ENCODE measurements at places on chromosomes 5 and 9.

GRCh38 chr5:128284236-128284635 is 200.7 kb downstream of the SLC12A2 start:
- H3K4me1 ChIP-seq, result no peaks in the 10 kb centered on the region
- DNase-seq, result no peak
- no peak overlapping the region for H3K4me3 ChIP-seq
- no peaks in the 10 kb centered on the region for H3K36me3 ChIP-seq

DNA sequence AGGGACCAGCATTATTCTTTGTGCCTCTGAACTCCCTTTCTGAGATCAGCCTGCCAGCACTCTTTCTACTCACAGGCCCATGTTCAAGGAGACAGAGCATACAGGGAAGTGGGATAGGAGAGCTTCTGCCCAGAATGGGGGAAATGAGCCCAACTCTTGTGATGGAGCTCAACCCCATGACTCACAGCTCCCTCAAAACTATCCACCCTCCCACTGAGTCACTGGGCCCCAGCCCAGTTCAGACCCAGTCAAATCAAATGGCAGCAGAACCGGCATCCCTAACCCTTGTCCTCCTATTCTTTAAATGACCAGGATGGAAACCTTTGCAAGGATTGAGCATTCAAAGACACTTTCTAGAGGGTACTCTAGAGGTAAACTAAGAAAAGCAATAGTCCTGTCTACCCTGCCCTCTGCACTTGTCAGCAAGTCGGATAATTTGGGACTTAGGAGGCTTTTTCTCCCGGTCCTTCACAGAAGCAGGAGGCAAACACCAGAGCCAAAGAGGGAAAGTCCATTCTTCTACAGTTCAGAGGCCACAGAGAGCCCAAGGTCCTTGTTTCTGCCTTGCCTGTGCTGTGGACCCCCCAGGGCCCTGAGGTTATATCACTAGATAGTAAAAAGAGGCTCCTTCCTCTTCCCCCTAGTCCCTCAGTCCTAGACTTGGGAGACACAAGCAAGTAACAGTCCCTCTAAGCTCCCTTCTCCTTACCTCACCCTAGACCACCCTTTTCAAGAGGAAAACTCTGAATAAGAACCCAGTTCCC is 3.2 kb downstream of the ATOSB start:
- no peak for DNase-seq
- no peaks in the 10 kb centered on the region for H3K36me3 ChIP-seq
- H3K4me1 ChIP-seq, result peaks cover 47% of the 10 kb centered on the region
- no peak overlapping the region for H3K27ac ChIP-seq
- H3K4me3 ChIP-seq, result no peak overlapping the region

GRCh38 chr9:79973627-79974026 is 401.9 kb downstream of the TLE4 start:
- no peak for DNase-seq
- H3K36me3 ChIP-seq, result no peaks in the 10 kb centered on the region
- H3K27me3 ChIP-seq, result no peaks in the 10 kb centered on the region
- H3K27ac ChIP-seq, result no peak overlapping the region

GRCh38 chr5:54860321-54860720 is 125.1 kb downstream of the ESM1 start:
- H3K4me1 ChIP-seq, result peaks cover 5% of the 10 kb centered on the region
- H3K27ac ChIP-seq, result no peak overlapping the region
- no peak overlapping the region for H3K4me3 ChIP-seq
- H3K27me3 ChIP-seq, result no peaks in the 10 kb centered on the region

- no peaks in the 10 kb centered on the region for H3K27me3 ChIP-seq
- DNase-seq, result peak; percentile 88
Observed at GRCh38 chr9:89746385-89747116, 141.7 kb downstream of the GADD45G start.
